ENCODE measurements at places on chromosomes 1 and 21. TPM values are rescaled to one million over a fixed set of nuclear protein-coding genes. Genes with fewer than 3 reads are reported as not detected.

GRCh38 chr1:20385630-20386029 is 95.0 kb downstream of the VWA5B1 start:
- no peak overlapping the region for H3K27ac ChIP-seq
- no peaks in the 10 kb centered on the region for H3K36me3 ChIP-seq
- peaks cover 43% of the 10 kb centered on the region for H3K27me3 ChIP-seq
- no peak overlapping the region for H3K4me3 ChIP-seq

DNA sequence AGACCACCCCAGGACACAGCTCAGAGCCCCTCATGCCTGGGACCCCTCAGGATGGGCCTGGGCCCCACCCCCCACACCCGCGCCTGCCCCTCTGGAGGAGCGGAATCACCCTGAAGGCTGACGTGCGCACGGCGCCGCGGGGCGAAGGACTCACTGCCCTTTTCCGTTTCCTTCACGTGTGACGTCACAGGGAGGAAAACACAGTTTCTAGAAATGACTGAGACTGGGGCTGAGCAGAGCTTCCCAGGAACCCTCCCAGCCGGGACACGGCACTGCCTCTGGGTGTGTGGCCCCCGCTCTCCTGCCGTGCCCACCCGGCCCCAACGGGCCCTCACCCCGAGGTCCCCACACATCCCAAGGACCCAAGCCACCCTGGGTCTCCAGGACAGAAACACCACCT is 5.4 kb upstream of the TNFRSF4 start:
- H3K4me1 ChIP-seq: peaks cover 13% of the 10 kb centered on the region
- no peak overlapping the region for H3K27ac ChIP-seq
- no peak for DNase-seq
- H3K27me3 ChIP-seq: no peaks in the 10 kb centered on the region
- H3K36me3 ChIP-seq: peaks cover 66% of the 10 kb centered on the region
- H3K4me3 ChIP-seq: no peak overlapping the region

DNA sequence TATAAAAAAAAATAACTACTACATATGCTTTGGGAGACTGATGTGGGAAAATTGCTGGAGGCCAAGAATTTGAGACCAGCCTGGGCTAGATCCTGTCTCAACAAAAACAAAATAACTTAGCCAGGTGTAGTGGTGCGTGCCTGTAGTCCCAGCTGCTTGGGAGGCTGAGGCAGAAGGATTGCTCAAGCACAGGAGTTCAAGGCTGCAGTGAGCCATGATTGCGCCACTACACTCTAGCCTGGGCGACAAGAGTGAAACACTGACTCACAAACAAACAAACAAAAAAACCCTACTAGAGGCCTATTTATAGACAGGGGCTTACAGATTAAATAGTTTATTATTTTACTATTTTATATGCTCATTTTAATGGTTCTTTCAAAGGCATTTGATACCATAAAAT is 80.0 kb downstream of the LHX4 start:
- no peak overlapping the region for H3K4me3 ChIP-seq
- no peaks in the 10 kb centered on the region for H3K4me1 ChIP-seq
- no peaks in the 10 kb centered on the region for H3K36me3 ChIP-seq
- no peaks in the 10 kb centered on the region for H3K27me3 ChIP-seq
- no peak for DNase-seq
- no peak overlapping the region for H3K27ac ChIP-seq

DNA sequence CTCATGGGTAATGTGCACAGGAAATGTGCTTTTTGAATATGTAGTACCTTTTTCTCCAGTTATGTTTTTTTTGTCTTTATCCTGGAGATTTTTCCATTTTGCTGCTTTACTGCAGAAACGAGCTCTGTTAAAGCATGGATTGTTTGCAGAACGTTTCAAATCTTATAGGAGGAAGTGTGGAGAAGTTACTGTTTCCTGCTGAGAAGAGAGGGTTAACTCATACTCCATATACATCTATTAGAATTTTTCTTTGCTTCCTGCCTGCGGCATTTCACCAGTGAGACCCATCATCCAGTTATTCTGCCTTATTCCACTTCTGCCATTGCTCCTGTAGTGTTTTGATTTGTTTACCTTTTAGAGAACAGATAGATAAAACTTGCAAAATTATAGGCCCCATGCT is 2.0 kb downstream of the RPRD2 start:
- peak overlapping the region; percentile 72 for H3K4me3 ChIP-seq
- H3K27me3 ChIP-seq: no peaks in the 10 kb centered on the region
- no peaks in the 10 kb centered on the region for H3K36me3 ChIP-seq
- H3K4me1 ChIP-seq: peaks cover 13% of the 10 kb centered on the region
- peak overlapping the region; percentile 98 for H3K27ac ChIP-seq

- no peak for DNase-seq
- H3K4me3 ChIP-seq: no peak overlapping the region
- no peaks in the 10 kb centered on the region for H3K36me3 ChIP-seq
- H3K4me1 ChIP-seq: no peaks in the 10 kb centered on the region
- H3K27ac ChIP-seq: no peak overlapping the region
These were observed 78.5 kb upstream of the KAZN start for GRCh38 chr1:14519976-14520375.

- no peaks in the 10 kb centered on the region for H3K36me3 ChIP-seq
- H3K27me3 ChIP-seq: no peaks in the 10 kb centered on the region
- DNase-seq: no peak
These were observed 198.4 kb downstream of the HHAT start for GRCh38 chr1:210527091-210527490.

DNA sequence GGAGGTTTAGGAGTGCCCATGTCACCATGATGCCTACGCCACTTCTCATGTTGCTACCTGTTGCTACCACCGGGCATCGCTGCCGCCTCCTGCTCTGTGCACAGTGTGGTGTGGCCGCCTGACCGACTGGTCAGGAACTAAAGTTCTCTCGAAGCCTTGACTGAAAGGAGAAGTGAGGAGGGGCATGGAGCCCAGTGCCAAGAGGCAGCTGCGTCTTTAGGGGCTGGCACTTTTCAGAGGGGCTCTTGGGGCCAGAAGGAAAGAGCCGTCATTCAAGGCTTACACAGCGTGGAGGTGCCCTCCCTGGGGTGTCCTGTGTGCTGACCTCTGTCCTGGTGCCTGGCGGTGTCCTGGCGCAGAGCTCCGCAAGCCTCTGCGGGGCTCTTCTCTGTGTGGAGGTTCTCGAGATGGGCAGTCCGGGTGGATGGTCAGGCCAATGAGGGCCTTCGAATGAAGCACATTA is 57.2 kb downstream of the ADARB1 start:
- H3K27me3 ChIP-seq: no peaks in the 10 kb centered on the region
- peaks cover 60% of the 10 kb centered on the region for H3K4me1 ChIP-seq
- H3K36me3 ChIP-seq: no peaks in the 10 kb centered on the region

DNA sequence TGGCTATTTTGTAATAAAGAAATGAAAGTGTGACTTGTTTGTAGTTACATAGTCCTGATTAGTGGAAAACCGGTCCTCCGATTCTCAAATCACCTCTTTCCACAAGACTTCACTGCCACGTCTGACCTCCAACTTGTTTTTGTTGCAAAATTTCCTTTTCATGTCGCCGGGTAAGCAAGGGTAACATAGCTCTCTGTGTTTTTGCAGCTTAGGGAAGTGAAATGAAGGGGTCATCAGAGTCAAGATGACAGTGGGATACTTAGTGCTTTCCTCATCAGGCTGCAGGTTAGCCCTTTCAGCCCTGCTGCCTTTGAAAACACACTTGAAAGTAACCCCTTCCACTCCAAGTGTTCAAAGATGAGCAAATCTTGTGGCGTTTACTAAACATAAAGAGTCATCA is 217.9 kb downstream of the USP25 start:
- H3K27ac ChIP-seq: no peak overlapping the region
- H3K4me1 ChIP-seq: no peaks in the 10 kb centered on the region
- H3K36me3 ChIP-seq: no peaks in the 10 kb centered on the region
- no peaks in the 10 kb centered on the region for H3K27me3 ChIP-seq
- no peak overlapping the region for H3K4me3 ChIP-seq
- DNase-seq: no peak

GRCh38 chr21:41741253-41742072 is 25.4 kb downstream of the RIPK4 start:
- no peak overlapping the region for H3K4me3 ChIP-seq
- no peaks in the 10 kb centered on the region for H3K4me1 ChIP-seq
- H3K27ac ChIP-seq: no peak overlapping the region
- no peak for DNase-seq

DNA sequence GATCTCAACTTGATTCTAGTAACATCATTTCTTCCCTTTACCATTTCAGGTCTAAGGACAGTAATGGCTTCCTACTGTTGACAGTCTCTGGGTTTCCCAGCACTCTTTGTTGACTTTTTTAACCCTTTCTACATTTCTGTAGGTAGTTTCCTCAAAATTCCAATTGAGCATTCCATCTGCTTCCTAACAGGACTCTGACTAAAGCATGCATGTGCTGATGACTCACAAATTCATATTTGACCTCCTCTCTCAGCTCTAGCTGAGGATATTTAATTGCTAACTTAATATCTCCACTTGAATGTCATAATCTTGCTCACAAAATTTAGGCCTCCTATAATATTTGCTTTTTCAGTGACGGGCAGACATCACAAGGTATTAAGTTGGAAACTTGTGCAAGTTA is 93.3 kb upstream of the ZNHIT6 start:
- H3K4me3 ChIP-seq: no peak overlapping the region
- no peaks in the 10 kb centered on the region for H3K27me3 ChIP-seq
- no peak for DNase-seq
- H3K27ac ChIP-seq: no peak overlapping the region

- H3K27me3 ChIP-seq: no peaks in the 10 kb centered on the region
- no peaks in the 10 kb centered on the region for H3K36me3 ChIP-seq
- no peaks in the 10 kb centered on the region for H3K4me1 ChIP-seq
- H3K4me3 ChIP-seq: no peak overlapping the region
- DNase-seq: no peak
- no peak overlapping the region for H3K27ac ChIP-seq
These were observed 326.1 kb upstream of the BEND5 start for GRCh38 chr1:49102752-49103151.

DNA sequence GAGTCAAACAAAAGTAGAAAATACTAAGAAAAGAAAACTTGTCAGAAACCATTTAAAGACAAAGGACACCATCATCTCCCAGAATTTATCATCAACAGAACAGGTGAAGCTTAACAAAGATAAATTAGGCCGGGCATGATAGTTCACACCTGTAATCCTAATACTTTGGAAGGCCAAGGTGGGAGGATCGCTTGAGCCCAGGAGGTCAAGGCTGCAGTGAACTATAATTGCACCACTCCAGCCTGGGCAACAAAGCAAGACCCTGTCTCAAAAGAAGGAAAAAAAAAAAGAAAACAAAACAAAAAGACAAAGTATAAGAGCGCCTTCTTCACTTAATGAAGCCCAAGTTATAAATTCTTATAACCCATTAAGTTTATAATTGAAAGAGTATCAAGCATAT is 25.6 kb downstream of the RERE start:
- no peak overlapping the region for H3K27ac ChIP-seq
- H3K27me3 ChIP-seq: no peaks in the 10 kb centered on the region
- H3K4me3 ChIP-seq: no peak overlapping the region
- no peaks in the 10 kb centered on the region for H3K4me1 ChIP-seq
- no peaks in the 10 kb centered on the region for H3K36me3 ChIP-seq

- no peak overlapping the region for H3K27ac ChIP-seq
- H3K4me3 ChIP-seq: no peak overlapping the region
- no peaks in the 10 kb centered on the region for H3K4me1 ChIP-seq
- DNase-seq: no peak
- no peaks in the 10 kb centered on the region for H3K27me3 ChIP-seq
These were observed 671.7 kb downstream of the SMYD3 start for GRCh38 chr1:245835386-245835785.

DNA sequence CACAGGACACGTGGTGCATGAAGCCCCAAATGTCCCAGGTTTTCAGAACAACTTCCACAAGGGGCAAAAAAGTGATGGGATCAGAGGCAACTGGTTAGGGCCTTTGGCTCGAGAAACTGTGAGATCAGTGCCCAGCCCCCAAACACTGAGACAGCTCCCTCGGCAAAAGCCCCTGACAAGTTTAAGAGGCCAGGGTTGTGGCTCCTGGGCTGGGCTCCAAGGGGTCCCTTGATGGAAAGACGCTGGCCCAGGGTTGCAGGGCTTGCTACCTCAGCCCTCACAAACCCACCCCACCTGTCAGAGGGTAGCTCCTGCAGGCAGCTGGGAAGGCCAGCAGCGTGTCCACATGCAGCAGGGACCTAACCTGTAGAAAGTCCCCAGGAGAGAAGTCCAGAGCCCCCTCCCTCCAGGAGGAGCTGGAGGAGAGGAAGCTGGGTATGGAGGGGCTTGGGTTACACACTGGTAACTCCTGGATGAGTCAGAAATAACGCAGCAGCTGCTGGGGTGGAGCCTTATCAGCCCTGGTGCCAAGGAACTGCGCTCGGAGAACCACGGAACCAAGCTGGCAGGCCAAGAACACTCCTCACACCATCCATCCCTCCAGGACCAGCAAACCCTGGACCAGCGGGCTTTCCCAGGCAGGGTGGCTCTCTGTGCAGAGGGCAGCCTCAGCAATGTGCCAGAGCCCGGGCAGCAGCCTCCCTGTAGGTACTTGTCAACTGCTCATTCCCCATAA is 37.5 kb downstream of the CTNNBIP1 start:
- H3K4me3 ChIP-seq: no peak overlapping the region
- peaks cover 39% of the 10 kb centered on the region for H3K36me3 ChIP-seq
- H3K27ac ChIP-seq: no peak overlapping the region
- H3K27me3 ChIP-seq: no peaks in the 10 kb centered on the region
- DNase-seq: no peak
- H3K4me1 ChIP-seq: peaks cover 27% of the 10 kb centered on the region

DNA sequence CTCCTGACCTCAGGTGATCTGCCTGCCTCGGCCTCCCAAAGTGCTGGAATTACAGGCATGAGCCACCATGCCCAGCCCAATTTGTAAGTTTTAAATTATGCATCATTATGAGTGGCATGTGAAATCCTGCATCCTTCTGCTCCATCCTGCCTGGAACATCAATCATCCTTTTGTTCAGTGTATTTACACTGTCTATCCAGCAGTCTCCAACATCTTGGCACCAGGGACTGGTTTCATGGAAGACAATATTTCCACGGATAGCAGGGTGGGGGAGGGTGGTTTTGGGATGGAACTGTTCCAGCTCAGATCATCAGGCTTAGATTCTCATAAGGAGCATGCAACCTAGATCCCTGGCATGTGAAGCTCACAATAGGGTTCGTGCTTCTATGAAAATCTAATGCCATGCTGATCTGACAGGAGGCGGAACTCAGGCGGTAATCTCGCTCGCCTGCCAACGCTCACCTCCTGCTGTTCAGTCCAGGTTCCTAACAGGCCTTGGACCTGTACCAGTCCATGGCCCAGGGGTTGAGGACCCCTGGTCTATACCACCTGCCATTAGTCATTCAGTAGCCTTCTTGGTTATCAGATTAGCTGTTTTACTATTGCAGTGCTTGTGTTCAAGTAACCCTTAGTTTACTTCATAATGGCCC is 22.2 kb upstream of the TCEA3 start:
- DNase-seq: no peak
- H3K4me3 ChIP-seq: no peak overlapping the region
- H3K27ac ChIP-seq: no peak overlapping the region
- peaks cover 7% of the 10 kb centered on the region for H3K4me1 ChIP-seq
- H3K36me3 ChIP-seq: peaks cover 44% of the 10 kb centered on the region
- no peaks in the 10 kb centered on the region for H3K27me3 ChIP-seq

The KDF1 gene
- total RNA-seq: not detected

The SEMA4A gene
- 10.2 TPM for total RNA-seq

The TNNI3K gene
- 48.5 TPM for total RNA-seq

The SETSIP gene
- total RNA-seq: not detected

The ANGPTL7 gene
- total RNA-seq: 0.40 TPM

The S100A8 gene
- 36.0 TPM for total RNA-seq
